Stimulated activated CD8-positive, alpha-beta memory T cell treated with anti-CD3 and anti-CD28 coated beads, Interleukin-15, amount 100 ng/mL, for 4 hours (primary cell): ENCODE measurements at places on chromosomes 2 and 18.

DNA sequence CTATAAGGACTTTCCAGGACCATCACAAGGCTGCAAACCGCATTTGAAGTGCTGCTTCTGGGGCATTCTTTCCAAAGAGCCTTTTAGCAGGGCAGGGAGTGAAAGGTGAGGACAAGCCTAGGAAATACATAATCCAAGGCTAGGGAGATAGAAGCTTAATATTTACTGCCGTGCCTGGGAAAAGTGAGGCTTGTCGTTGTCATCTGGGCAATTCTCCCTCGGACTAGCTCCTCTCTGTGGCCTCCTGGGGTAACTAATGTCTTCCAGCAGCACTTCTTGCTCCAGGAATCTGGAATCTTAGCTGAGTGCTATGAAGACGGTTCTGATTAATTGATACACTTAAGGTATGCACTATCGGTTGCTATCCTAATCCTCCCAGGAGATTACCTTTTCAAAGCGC is 69.3 kb upstream of the ATL2 start:
- DNase-seq = no peak

- no peak for DNase-seq
These were observed 30.7 kb downstream of the MBD2 start for GRCh38 chr18:54193786-54194185.

GRCh38 chr2:85237849-85238565 is 89.8 kb downstream of the TGOLN2 start:
- no peak for DNase-seq

DNA sequence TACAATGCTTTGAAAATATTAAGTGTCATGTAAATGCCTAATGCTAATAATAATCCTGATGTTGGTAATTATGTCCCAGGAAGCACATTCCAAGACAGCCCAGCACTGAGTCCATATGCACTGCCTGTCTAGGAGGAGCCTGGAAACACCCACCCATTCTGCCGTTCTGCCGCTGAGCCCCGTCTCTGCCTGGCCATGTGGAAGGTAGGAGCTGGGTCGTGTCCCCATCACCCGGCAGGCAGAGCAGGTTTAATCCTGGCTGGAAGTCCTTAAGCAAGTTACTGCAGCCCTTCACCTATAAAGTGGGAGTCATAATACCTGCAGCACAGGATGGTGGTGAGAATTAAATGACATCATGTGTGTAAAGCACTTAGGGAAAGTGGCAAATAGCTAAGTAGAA is 13.1 kb upstream of the EN1 start:
- no peak for DNase-seq

DNA sequence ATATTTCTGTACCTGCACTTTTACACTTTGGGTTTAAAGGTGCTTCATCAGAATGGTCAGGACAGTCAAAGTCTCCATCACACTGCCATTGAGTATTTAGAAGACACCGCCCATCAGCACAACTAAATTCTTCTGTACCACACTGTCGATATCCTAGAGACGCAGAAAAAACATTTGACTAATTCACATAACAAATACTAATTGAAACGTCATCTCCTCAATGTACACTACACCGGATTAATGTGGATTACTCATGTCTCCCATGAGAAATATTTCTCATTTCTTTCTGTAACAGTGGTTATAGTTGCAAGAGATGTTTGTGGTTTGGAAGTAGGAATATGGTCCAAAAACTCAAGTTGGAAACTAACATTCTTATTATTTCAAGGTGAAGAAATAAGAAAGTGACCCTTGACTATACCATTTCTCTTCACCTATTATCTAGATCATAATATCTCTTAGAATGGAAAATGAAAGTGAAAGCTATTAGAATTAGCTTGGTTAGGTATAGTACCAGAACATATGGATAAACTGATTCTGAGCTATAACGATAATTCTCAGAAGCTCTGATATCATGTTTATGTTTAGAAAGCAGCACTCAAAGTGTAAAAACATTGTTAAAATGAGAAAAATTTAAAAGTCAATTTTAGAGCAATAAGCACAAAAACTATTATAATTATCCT is 1627.7 kb downstream of the LRP1B start:
- no peak for DNase-seq

- DNase-seq = no peak
These were observed 7.5 kb downstream of the FLACC1 start for GRCh38 chr2:201349601-201350000.

DNA sequence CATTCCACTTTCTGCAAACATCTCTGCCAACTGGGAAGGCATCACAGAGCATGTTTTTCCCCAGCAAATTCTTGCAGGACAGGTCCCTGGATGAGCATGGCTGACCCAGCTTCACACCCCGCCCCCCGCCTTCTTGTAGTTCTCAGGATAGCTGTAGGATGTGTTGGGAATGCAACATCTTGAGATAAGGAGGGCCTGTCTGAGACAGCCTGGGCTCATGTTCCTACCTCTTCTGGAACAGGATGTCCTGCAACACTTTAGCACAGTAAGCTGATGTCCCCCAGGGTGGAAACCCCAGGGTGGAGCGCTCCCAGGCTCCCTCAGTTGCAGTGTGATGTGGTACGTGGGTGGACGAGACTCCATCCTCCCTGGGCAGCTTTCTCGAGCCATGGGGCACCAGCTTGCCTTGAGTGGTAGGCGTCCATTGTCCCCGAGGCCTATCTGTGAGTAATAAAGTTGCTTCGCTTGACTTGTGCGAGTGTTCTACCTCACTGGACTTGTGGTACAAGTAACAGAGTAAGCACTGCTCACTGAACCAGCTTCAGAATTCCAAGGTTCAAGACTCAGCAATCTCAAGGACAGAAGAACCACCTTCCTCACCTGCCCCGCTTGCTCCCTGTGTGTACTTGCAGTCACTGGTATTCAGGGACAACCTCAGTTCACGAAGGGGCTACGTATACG is 48.6 kb downstream of the EMX1 start:
- DNase-seq = no peak

GRCh38 chr18:45004546-45005080 is 323.9 kb downstream of the SETBP1 start:
- DNase-seq = no peak

- no peak for DNase-seq
These were observed 197.1 kb upstream of the SMAD2 start for GRCh38 chr18:48127606-48128005.

DNA sequence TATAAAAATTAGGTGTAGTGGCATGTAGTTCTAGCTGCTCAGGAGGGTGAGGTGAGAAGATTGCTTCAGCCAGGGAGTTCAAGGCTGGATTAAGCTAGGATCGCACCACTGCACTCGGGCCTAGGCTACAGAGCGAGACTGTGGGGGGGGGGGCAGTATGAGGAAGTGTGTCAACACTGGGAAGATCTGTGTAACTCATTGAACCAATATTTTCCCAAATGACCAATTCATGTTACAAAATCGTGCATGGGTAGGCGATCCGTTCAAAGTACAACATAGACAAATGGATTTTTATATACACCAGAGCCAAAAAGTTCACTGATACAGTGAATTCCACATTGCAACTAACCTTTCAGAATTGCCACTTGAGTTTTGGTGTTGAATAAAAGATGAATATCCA is 8.1 kb downstream of the SMAD4 start:
- no peak for DNase-seq

GRCh38 chr2:130368786-130369185 is 12.9 kb downstream of the PTPN18 start:
- no peak for DNase-seq

GRCh38 chr2:192005211-192005610 is 158.3 kb upstream of the CAVIN2 start:
- no peak for DNase-seq

- DNase-seq = no peak
These were observed 129.5 kb downstream of the RND3 start for GRCh38 chr2:150357770-150358467.

GRCh38 chr2:121925466-121925865 is 170.0 kb downstream of the TSN start:
- DNase-seq = no peak

- DNase-seq = no peak
These were observed 84.1 kb downstream of the BOD1L2 start for GRCh38 chr18:57230861-57231585.

GRCh38 chr2:159455330-159455918 is 160.9 kb downstream of the BAZ2B start:
- DNase-seq = no peak

DNA sequence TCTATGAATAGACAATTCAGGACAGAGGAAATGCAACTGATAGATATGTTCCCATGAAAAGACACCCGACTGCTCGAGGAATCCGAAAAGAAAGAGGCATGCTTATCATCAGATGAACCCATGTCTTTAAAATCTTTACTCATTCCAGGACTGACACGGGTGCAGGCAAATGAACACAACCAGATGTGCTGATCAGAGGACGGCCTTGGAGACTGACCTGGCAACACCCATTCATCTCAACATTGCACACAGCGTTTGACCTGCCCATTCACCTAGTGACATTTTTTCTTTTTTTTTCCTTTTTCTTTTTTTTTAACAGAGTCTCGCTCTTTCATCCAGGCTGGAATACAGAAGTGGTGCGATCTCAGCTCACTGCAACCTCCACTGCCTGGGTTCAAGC is 377.5 kb downstream of the EIPR1 start:
- DNase-seq = no peak

- no peak for DNase-seq
These were observed 145.7 kb upstream of the GLI2 start for GRCh38 chr2:120589771-120590608.

- no peak for DNase-seq
These were observed 7.7 kb downstream of the CIAO1 start for GRCh38 chr2:96273763-96274162.

DNA sequence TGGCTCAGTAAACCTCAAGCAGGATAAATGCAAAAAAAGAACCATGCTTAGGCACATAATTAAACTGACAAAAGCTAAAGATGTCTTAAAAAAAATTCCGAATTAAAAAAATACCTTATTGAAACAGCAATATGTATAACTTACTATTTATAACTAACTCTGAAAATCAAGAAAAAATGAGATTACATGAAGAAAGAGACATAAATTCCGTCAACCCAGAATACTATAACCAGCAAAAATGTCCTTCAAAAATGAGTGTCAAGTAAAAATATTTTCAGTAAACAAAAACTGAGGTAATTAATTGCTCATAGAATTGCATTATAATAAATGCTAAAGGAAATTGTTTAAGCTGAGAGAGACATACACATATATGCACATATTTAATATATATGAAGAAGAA is 474.5 kb upstream of the SYT4 start:
- no peak for DNase-seq

DNA sequence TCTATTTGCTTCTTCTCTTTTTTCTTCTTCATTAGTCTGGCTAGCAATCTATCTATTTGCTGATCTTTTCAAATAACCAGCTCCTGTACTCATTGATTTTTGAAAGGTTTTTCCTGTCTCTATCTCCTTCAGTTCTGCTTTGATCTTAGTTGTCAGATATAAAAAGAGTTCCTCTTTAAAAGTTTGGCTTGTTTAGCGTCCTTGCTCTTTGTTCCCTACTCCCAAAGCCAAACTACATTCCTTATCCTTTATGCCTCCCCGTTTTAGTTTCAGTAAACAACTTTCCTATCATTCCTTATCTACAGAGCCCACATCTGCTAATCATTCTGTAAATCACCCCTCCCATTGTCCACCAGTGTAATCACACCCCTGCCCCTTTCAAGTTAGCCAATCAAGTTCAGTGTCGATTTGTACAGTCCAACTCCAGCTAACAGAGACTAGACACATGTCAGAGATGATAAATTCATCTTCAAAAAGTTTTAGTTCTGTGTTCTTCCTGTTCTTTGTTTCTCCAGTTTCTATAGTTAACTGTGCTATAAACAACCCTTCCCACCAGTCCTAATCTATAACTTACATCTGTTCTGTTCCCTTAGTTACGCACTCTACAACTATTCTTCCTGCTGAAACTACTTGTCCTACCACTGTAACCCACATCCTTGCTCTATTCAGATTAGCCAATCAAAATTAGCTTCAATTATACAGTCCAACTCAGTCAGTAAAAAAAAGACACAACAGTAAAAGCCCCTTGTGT is 44.4 kb downstream of the TFPI start:
- no peak for DNase-seq

DNA sequence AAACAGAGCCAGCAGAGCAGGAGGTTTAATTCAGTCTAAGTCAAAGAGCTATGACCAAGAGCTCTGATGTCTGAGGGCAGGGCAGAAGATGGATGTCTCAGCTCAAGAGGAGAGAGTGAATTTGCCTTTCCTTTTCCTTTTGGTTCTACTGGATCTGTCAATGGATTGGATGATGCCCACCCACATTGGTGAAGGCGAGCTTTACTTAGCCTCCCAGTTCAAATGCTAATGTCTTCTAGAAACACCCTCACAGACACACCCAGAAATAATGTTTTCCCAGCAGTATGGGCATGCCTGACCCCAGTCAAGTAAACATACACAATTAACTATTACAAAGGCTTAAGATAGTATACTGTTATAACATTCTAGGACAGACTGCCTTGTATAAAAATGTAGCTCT is 236.3 kb upstream of the NRXN1 start:
- DNase-seq = no peak

- DNase-seq = no peak
These were observed 181.3 kb downstream of the SEPTIN10 start for GRCh38 chr2:109432421-109432820.

DNA sequence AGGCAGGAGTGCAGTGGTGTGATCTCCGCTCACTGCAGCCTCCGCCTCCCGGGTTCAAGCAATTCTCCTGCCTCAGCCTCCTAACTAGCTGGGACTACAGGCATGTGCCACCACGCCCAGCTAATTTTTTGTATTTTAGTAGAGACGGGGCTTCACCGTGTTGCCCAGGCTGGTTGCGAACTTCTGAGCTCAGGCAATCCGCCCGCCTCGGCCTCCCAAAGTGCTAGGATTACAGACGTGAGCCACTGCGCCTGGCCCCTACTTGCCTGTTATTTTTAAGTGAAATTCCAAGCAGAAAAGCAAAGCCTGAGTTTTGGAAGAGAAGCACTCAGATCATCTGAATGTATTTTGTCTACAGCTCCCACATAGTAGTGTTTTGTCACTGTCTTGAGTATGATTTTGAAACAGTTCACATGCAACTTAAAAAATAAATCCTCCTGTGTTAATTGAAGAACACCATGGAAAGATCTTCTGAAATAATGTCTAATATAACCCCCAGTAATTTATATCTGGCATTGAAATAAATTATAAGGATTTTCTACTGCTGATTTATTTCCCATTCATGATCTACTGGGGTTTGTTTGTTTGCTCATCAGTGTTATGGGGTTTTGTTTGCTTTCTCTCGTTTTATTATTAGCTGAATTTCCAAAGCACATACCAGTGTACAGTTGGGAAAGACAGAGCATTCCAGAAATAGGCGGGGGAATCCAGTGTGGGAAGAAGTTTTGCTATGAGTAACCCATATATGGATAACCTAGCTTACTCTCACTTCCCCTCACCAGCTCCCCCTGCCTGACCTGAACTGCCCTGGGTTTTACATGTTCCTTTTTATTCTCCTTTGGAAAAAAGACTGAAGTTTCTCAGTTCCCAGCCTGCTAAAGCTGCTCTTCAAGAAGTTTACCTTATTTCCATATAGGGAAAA is 80.1 kb upstream of the MAP3K20 start:
- no peak for DNase-seq
